Neural progenitor cell (in vitro differentiated cells): ENCODE measurements at places on chromosomes 5 and 9. TPM values are rescaled to one million over a fixed set of nuclear protein-coding genes. Genes with fewer than 3 reads are reported as not detected.

The CFAP77 gene
- total RNA-seq, result 1.8 and 3.6 TPM in 2 replicates

The LPAR1 gene
- total RNA-seq, result 30.3 and 36.0 TPM in 2 replicates

The PCDHA9 gene
- 2.0 TPM in 2 replicates for total RNA-seq

The LCN10 gene
- not detected in 2 replicates for total RNA-seq

The PCDH12 gene
- total RNA-seq, result not detected in 2 replicates

The ANKRD18A gene
- 2.3 and 3.0 TPM in 2 replicates for total RNA-seq

The GFI1B gene
- total RNA-seq, result 0.28 TPM in 1 of 2 replicates, not detected in the other

The ST8SIA4 gene
- total RNA-seq, result 0.71 and 0.84 TPM in 2 replicates

The CCDC171 gene
- 6.1 and 9.3 TPM in 2 replicates for total RNA-seq

The NIPBL gene
- total RNA-seq, result 41.4 and 67.9 TPM in 2 replicates

The BTNL3 gene
- total RNA-seq, result 0.34 TPM in 1 of 2 replicates, not detected in the other

The MSX2 gene
- 0.30 and 0.93 TPM in 2 replicates for total RNA-seq

The LHX6 gene
- 0.93 TPM in 1 of 2 replicates, not detected in the other for total RNA-seq

The RORB gene
- total RNA-seq, result 2.5 and 4.2 TPM in 2 replicates

The C5orf34 gene
- total RNA-seq, result 17.2 TPM in 2 replicates

The OBP2B gene
- not detected in 2 replicates for total RNA-seq

The PDZD2 gene
- 1.1 and 1.4 TPM in 2 replicates for total RNA-seq

The DCAF12 gene
- 37.6 and 41.0 TPM in 2 replicates for total RNA-seq

The NMRK1 gene
- total RNA-seq, result 1.7 and 2.3 TPM in 2 replicates

The ARL10 gene
- 9.1 and 16.6 TPM in 2 replicates for total RNA-seq

The SLC25A51 gene
- 22.6 and 24.6 TPM in 2 replicates for total RNA-seq

The RGS7BP gene
- 0.43 and 1.4 TPM in 2 replicates for total RNA-seq

The ANKRD31 gene
- 0.74 and 0.75 TPM in 2 replicates for total RNA-seq
